ENCODE measurements at places on chromosomes 1 and 21.

GRCh38 chr1:171833091-171833825, 8.0 kb upstream of the DNM3 start:
- no peak for DNase-seq

GRCh38 chr1:59225594-59226316, 71.1 kb upstream of the FGGY start:
- no peak for DNase-seq

GRCh38 chr1:203189951-203190352, 3.4 kb upstream of the CHI3L1 start:
- no peak for DNase-seq

GRCh38 chr1:107599220-107599619, 365.8 kb downstream of the VAV3 start:
- DNase-seq = no peak

DNA sequence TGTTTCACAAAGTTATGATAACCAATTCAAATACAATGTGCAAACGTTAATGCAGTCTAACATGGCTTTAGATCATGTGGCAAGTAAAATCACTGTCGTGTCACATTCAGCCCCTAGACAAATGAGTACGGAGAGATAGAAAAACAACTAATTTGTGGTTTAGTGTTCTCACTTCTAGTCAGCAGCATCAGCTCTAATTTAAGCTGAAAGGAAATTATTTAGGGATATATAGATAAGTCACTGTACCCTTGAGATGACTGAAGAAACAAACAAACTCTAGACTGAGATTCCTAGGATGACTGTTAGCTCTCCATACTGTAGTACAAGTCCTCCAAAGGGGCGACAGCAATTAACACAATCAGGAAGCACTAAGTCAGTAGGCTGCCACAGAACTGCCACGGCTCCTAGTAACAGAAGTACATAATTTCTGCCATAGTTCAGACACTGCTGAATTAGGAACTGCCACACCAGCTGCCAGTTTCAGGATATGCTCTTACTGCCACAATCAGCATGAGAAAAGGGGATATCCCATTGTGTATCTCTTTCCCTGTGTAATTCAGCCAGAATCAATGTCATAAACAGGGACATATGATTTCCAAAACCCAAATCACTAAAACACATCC, 150.4 kb upstream of the NEGR1 start:
- no peak for DNase-seq

DNA sequence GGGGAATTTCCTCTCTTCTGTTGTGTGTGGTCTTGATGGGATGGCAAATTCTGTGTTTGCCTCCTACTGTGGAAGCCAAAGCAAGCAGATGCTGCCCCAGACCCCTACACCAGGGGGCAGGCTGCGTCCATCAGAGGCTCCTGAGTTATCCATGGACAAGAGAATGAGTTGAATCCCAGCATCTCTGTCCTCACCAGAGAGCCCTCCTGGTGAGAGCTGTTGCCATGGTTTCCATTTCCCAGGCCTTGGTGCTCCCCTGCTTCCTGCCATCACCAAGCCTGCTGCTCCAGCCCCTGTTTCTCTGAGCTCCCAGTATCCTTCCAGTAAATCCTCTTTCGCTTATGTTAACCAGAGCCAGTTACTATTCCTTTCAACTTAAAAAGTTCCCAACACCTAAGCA, 20.4 kb upstream of the GNG12 start:
- DNase-seq = peak; percentile 61

- DNase-seq = no peak
Measured at GRCh38 chr1:18511874-18512150, 31.1 kb downstream of the KLHDC7A start.

All from NCI-H187 treated with DMSO at 0.1 percent for 48 hours (cell line).